ENCODE measurements at places on chromosomes 11 and 22.

- DNase-seq = no peak
Measured at GRCh38 chr11:76415073-76415472, 29.7 kb upstream of the EMSY start.

DNA sequence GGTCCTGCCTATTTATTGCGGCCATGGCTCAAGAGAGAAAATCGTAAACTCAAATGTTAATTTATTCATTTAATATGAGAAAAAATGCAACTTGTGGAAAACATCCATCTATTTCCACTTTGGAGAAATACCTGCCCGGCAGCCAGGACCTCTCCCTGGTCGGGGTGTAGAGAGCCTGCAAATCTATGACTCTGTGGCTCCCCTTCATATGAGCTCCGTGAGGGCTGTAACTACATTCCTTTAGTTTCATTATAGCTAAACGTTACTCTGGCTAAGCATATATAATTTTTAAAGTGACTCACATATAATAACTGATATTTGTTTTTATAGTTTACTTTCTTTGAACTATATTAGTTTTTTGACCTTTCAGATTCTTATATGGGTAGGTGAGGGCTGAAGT is 857.8 kb upstream of the FAT3 start:
- no peak for DNase-seq

DNA sequence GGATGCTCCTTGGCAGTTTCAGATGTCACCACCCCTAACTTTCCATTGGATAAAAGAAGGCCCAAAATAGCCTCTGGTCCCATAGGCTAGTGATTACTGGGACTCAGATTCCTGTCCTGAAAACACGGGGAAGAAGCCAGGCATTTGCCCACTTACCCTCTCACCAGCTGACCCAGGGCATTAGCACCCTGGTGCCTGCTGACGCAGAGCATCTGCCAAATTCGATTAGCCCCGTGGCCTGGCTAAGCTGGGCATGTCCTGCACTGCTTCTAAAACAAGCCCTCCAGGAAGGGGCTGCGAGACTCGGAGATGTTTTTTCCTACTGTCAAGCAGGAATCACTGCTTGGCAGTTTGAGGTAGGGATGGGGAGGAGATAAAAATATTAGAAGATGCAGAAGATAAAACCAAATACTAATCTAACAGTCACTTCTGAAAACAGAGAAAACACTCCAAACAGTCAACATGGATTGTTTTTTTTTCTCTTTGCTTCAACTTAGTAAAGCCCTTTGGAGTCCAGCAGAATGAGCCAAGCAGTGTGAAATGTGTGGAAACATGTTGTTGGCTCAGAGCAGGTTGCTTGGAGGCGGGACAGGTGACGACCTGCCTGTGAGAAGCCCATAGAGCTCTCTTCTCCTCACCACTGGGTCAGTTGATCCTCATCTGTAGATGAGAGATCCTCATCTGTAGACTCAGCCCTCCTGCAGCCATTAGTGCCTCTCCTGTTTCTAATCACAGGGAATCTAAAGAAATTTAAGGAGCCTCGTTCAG is 54.0 kb downstream of the BDNF start:
- no peak for DNase-seq

DNA sequence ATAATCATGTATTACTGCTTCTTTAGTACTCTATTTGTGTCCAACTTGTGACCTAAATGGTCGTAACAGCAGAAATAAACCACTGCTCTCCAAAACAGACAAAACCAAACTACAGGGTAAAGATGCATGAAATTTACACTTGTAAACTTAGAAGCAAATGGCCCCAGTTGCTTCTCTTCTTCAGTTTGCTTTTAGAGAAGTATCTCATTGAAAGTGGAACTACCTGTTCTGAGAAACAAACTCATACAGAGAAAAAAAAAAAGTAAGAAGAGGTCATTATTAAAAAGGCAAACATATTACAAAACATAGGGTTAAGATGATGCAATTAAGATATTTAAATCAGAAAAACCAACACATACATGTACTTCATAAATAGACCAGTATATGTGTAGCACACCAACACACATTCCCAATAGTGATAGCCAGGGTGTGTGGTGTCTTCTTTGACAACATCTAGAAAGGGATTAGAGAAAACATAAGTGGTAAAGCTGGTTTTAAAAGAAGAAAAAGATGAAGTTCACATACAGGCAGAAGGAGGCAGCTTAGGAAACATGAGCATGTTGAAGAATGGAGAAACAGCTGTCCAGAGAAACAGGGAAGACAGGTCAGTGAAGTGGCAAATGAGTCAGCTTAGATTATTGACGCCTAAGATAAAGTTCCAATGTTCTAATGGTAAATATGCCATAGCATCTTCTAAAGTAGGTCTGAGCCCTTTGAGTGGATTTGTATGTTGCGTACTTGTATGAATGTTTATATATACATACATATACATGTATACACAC is 844.7 kb upstream of the CCDC90B start:
- no peak for DNase-seq

DNA sequence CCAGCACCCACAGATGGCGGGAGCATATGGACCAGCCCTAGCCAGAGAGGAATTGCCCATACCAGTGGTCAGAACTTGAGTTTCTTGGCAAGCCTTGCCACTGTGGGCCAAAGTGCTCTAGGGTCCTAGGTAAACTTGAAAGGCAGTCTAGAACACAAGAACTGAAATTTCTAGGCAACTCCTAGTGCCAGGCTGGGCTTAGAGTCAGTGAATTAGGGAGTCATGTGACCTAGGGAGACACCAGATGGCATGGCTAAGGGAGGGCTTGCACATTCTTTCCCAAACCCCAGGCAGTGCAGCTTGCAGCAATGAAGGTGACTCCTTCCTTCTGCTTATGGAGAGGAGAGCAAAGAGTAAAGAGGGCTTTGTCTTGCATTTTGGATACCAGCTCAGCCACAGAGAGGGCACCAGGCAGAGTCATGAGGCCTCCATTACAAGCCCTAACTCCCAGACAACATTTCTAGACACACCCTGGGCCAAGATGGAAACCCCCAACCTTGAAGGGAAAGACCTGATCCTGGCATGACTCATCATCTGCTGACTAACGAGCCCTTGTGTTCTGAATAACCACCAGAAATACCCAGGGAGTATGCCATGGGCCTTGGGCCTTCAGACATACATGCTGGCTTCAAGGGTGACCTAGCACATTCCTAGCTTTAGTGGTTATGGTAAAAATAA is 19.2 kb upstream of the OR56A3 start:
- no peak for DNase-seq

GRCh38 chr11:42972741-42973140 is 339.1 kb upstream of the API5 start:
- no peak for DNase-seq

- DNase-seq = no peak
Measured at GRCh38 chr11:90219438-90219837, 3.4 kb downstream of the CHORDC1 start.

GRCh38 chr11:64238999-64239398 is 1.9 kb upstream of the FKBP2 start:
- no peak for DNase-seq

GRCh38 chr22:29750559-29751538 is 16.0 kb downstream of the ZMAT5 start:
- no peak for DNase-seq

DNA sequence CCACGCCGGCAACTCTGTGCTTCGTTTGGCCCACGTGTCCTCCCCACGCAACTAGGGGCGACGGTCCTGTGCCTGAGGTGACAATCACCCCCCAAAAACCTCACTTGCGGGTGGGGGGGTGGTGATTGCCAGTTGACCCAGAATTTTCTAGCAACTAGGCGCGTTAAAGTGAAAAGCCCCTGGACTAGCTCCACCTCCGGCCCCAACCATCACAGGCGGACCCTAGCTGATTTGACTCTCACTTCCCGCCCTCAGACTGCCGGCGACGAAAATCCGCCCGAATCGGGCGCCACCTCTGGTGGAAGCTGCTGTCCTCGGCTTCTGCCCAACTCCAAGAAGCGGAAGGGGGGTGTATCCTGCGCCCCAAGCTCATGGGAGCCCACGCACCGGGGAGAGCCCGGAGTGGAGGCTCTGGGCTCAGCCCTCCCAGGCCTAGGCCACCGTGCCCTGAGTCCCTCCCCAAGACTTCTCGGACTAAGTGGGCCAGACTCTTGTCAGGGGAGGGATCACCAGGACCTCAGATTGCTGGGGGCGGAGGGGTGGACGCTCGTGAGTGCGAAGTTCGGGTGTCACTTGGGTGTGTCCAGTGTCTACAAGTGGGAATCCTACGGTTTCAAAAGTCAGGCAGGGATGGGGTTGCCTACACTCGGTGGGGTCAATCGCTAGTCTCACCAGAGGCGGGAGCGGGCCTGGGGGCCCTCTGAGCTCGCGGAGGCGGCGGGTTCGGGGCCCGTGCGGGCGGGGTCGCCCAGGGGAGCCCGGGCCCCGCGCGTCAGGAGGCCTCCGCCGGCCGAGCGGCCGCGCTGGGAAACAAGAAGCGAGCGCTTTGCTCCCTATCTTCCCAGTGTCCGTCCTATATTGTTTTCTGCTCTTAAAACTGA is 12.3 kb downstream of the PAX6 start:
- DNase-seq = no peak

DNA sequence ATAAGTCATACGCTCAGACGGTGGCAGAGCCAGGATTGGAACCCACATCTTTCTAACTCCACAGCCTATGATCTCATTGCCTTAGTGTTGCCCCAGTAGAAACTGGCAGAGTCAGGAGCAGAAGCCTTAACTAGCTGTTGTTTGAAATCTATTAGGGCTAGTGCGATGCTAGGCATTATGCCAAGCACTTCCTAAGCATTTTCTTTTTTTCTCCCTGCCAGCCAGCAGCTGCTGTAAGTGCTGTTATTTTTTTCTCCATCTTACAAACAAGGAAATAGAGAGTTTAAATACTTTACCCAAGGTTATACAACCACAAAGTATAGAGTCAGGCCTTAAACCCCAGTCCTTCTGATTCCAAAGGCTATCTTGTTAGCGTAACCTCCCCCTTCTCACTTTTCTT is 161.0 kb upstream of the SORL1-AS1 start:
- no peak for DNase-seq

DNA sequence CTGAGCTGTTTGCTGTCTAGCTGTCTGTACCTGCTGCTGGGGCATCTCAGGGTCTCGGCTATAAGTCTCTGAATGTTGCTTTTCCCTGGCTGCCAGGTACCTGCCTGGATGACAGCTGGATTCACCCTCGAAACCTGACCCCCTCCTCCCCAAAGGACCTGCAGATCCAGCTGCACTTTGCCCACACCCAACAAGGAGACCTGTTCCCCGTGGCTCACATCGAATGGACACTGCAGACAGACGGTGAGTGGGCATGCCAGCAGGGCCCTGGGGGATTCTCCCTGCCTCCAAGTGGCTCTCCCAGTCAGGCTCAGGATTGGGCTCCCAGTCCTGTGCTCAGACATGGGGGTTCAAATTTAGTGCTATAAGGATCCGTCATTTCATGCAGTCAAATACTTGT is 12.9 kb downstream of the IL17RA start:
- DNase-seq = no peak

DNA sequence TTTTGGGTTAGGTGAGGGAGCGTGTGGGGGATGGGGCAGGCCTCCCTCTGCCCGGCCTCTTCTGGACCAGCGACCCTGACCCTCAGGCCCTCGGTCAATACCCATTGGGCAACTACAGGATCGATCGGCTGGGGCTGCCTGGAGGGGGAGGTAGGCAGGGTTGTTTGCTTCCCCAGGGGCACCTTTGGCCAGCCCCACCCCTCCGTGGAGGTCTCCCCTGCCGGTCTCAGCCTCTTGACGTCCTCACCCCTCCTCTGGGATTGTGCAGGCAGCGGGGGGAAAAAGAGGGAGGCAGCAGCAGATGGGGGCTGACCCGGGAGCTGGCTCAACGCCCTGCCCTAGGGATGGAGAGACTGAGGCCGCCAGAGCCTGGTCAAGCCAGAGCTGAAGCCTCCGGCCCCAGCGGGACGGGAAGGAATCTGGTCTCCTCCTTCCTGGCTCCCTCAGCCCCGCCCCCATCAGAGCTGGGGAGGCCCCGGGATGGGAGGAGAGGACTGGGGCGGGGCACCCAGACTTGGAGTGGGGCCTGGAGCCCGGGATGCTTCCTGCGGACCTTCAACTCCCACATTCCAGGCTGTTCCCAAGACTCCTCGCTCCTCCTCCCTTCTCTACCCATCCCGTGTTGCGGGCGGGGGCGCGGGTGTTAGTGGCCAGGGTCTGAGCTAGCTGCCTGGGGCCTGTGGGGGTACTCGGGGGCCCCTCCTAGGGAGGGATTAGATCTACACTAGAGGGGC is 14.4 kb upstream of the CDC42EP1 start:
- no peak for DNase-seq

- no peak for DNase-seq
Measured at GRCh38 chr22:45072322-45072903, 62.6 kb upstream of the PHF21B start.

GRCh38 chr22:46504584-46504983 is 32.8 kb downstream of the CELSR1 start:
- DNase-seq = no peak

GRCh38 chr22:37672920-37673455 is 2.4 kb upstream of the LGALS1 start:
- no peak for DNase-seq

GRCh38 chr11:49424136-49424535 is 215.7 kb upstream of the FOLH1 start:
- DNase-seq = no peak
